ENCODE measurements at places on chromosomes 13 and 19.

DNA sequence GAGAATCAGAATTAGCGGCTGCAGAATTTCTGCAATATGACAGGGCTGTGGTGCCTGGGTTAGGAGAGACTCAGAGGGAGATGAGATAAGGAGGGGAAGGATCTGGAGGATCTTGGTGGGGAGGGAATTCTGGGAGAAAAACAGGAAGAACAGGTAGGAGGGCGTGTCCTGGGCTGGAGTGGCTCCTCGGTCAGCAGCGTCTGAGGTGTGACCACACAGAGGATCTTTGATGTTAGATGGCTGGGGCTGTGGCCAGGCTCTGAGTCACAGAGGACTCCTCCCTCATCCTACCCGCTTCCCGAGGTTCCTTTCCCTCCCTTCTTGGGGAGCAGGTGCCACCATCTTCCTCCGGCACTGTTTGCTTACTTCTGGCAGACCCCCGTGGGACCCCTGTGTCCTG, 6.4 kb upstream of the KLK6 start:
- H3K36me3 ChIP-seq, result no peaks in the 10 kb centered on the region
- no peak overlapping the region for H3K27ac ChIP-seq
- no peak overlapping the region for H3K4me3 ChIP-seq
- H3K4me1 ChIP-seq, result no peaks in the 10 kb centered on the region
- peak; percentile 55 for DNase-seq
- H3K27me3 ChIP-seq, result no peaks in the 10 kb centered on the region

DNA sequence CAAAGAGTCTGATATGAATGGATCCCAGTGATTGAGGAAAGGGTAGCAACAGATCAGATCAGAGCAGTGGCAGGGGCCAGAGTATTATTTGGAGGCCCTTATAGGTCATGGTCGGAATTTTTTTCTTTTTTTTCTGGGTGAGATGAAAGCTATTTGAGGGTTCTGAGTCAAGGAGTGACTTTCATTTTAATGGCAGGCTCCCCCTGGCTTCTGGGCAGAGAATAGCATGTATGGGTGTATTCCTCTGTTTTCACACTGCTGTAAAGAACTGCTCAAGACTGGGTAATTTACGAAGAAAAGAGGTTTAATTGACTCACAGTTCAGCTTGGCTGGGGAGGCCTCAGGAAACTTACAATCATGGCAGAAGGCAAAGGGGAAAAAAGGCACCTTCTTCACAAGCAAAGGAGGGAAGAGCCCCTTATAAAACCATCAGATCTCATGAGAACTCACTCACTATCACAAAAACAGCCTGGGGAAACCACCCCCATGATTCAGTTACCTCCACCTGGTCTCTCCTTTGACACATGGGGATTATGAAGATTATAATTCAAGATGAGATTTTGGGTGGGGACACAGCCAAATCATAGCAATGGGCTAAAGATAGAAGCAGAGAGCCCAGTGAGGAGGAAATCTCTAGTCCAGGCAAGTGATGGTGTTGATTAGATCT, 3.0 kb upstream of the SLC6A16 start:
- no peak overlapping the region for H3K27ac ChIP-seq
- no peaks in the 10 kb centered on the region for H3K36me3 ChIP-seq
- H3K4me3 ChIP-seq, result no peak overlapping the region
- H3K27me3 ChIP-seq, result no peaks in the 10 kb centered on the region

DNA sequence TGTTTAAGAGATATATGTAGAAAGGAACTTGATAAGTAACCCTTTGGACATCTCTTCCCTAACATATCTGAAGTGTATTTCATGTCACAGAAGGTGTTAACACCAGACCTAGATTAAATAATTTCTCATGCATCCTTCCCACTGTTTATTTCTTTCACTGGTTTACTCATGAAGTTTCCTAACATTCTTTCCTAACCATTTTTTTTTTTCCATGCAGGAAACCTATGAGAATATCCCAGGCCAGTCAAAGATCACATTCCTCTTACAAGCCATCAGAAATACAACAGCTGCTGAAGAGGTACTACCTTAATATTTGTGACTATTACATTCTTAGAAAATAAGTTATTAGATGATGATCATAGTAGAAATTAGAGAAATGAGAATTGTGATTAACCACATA, 28.8 kb downstream of the IPO5 start:
- peaks cover 15% of the 10 kb centered on the region for H3K36me3 ChIP-seq
- peaks cover 16% of the 10 kb centered on the region for H3K4me1 ChIP-seq
- H3K27me3 ChIP-seq, result no peaks in the 10 kb centered on the region
- DNase-seq, result no peak
- no peak overlapping the region for H3K4me3 ChIP-seq

GRCh38 chr13:44051405-44051804, 171.7 kb downstream of the LACC1 start:
- no peaks in the 10 kb centered on the region for H3K36me3 ChIP-seq
- no peak overlapping the region for H3K4me3 ChIP-seq
- peaks cover 49% of the 10 kb centered on the region for H3K4me1 ChIP-seq
- DNase-seq, result no peak
- no peak overlapping the region for H3K27ac ChIP-seq

GRCh38 chr13:24022568-24022967, 125.3 kb upstream of the C1QTNF9B start:
- H3K4me3 ChIP-seq, result no peak overlapping the region
- H3K27ac ChIP-seq, result no peak overlapping the region
- no peaks in the 10 kb centered on the region for H3K4me1 ChIP-seq

- H3K27me3 ChIP-seq, result no peaks in the 10 kb centered on the region
- H3K27ac ChIP-seq, result no peak overlapping the region
- no peak overlapping the region for H3K4me3 ChIP-seq
Measured at GRCh38 chr13:59261928-59262488, 901.7 kb downstream of the DIAPH3 start.

GRCh38 chr19:40501599-40501998, 34.8 kb downstream of the SPTBN4 start:
- no peak overlapping the region for H3K27ac ChIP-seq
- DNase-seq, result no peak
- no peak overlapping the region for H3K4me3 ChIP-seq
- no peaks in the 10 kb centered on the region for H3K27me3 ChIP-seq

GRCh38 chr19:45497791-45498190, 452 bp upstream of the PPM1N start:
- peaks cover 10% of the 10 kb centered on the region for H3K27me3 ChIP-seq
- no peak overlapping the region for H3K4me3 ChIP-seq
- H3K27ac ChIP-seq, result no peak overlapping the region

GRCh38 chr13:93945621-93946020, 533.9 kb downstream of the DCT start:
- no peaks in the 10 kb centered on the region for H3K36me3 ChIP-seq
- H3K4me1 ChIP-seq, result no peaks in the 10 kb centered on the region
- no peak overlapping the region for H3K4me3 ChIP-seq

DNA sequence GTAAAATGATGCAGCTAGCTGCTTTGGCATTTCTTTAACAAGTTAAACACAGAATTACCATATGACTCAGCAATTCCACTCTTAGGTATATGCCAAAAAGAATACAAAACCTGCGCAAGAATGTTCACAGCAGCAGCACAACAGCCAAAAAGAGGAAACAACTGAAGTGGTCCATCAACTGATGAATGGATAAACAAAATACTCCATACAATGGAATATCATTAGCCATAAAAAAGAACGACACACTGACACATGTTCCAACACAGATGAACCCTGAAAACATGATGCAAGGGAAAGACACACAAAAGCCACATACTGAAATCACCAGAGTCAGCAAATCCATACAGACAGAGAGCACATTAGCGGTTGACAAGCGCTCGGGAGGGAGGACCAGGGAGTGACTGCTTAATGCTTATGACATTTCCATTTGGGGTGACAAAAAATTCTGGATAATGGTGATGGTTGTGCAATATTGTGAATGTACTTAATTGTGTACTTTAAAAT, 3.0 kb downstream of the PCID2 start:
- H3K4me1 ChIP-seq, result peaks cover 18% of the 10 kb centered on the region
- no peak overlapping the region for H3K27ac ChIP-seq
- H3K36me3 ChIP-seq, result no peaks in the 10 kb centered on the region
- H3K27me3 ChIP-seq, result no peaks in the 10 kb centered on the region
- no peak for DNase-seq
- H3K4me3 ChIP-seq, result no peak overlapping the region

GRCh38 chr13:69857183-69857821, 250.3 kb upstream of the ATXN8OS start:
- no peak for DNase-seq
- no peaks in the 10 kb centered on the region for H3K4me1 ChIP-seq
- H3K27me3 ChIP-seq, result no peaks in the 10 kb centered on the region
- no peaks in the 10 kb centered on the region for H3K36me3 ChIP-seq

DNA sequence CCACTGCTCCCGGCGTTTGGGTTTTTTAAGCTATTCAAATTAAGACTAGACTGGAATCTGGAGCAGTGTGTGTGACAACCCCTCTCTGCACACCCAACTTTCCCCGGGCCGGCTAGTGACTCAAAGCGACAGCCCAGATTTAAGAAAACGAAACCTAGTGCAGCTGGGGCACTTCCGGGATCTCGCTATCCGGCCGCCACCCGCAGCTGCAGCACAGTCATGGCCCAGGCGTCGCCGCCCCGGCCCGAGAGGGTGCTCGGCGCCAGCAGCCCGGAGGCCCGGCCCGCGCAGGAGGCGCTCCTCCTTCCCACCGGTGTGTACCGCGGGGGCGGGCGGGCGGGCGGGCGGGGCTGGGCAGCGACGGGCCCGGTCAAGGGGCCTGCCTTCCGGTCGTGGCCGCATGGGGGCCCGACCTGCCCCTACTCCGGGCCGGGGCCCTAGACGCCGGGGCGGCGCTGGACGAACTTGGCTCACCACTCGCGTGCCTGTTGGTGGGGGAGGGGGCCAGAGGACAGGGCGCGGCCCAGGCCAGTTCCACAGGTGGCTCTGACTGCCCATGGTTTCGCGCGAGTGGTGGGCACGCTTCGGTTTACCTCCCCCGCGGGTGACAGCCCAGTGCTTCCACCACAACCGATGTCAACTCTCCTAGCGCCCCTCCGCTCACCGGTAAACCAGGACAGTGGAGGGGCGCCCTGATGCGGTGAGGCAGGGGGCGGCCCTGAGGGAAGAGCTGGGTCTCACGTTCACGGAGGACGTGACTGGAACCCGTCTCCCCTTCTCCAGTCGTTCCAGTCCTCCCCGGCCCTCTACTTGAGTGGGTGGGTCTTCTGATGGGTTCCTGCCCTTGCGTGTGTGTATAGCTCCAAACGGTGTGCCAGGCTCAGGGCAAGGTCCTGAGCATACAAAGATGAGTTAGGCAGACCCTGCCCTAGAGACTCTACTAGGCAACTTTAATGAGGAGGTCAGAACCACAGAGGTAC, at the start of gene PHF11:
Gene PHF11 (plus strand): TSS at position 171 of the 980 bp plus-strand sequence. CDS start 49 bp downstream, at position 220.
- peak within 1 kb of the TSS; percentile 98 for H3K27ac ChIP-seq
- H3K27me3 ChIP-seq, result no peaks in the 10 kb centered on the region
- peak; percentile 95 for DNase-seq
- H3K36me3 ChIP-seq, result no peaks in the 10 kb centered on the region
- H3K4me3 ChIP-seq, result peak within 1 kb of the TSS; percentile 80

GRCh38 chr13:45921162-45921736, 69.7 kb upstream of the SIAH3 start:
- no peaks in the 10 kb centered on the region for H3K27me3 ChIP-seq
- no peak for DNase-seq
- no peaks in the 10 kb centered on the region for H3K36me3 ChIP-seq
- no peaks in the 10 kb centered on the region for H3K4me1 ChIP-seq
- no peak overlapping the region for H3K27ac ChIP-seq
- no peak overlapping the region for H3K4me3 ChIP-seq

- peaks cover 19% of the 10 kb centered on the region for H3K36me3 ChIP-seq
- peak overlapping the region; percentile 52 for H3K4me3 ChIP-seq
- no peaks in the 10 kb centered on the region for H3K27me3 ChIP-seq
- H3K27ac ChIP-seq, result peak overlapping the region; percentile 92
Measured at GRCh38 chr19:58474997-58475713, 997 bp upstream of the ZNF446 start.

DNA sequence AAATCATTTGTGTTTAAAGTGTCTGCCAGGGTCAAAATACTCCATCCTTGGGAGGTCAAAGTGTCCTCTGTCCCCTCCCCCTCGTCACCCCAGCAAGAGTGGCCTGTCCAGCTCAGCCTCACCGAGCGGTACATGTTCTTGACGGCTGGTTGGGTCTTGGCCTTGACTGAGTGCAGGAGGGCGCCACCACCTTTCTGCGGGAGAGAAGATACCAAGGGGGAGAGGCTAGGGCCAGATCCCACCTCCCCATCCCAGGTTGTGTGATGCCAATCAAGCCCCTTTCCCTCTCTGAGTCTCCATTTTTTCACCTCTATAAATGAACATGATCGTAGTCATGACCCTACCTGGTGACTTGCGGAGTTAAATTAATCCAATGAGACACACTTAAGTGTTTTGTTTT, 6.1 kb downstream of the CRB3 start:
- peaks cover 5% of the 10 kb centered on the region for H3K36me3 ChIP-seq
- peaks cover under 1% of the 10 kb centered on the region for H3K27me3 ChIP-seq

DNA sequence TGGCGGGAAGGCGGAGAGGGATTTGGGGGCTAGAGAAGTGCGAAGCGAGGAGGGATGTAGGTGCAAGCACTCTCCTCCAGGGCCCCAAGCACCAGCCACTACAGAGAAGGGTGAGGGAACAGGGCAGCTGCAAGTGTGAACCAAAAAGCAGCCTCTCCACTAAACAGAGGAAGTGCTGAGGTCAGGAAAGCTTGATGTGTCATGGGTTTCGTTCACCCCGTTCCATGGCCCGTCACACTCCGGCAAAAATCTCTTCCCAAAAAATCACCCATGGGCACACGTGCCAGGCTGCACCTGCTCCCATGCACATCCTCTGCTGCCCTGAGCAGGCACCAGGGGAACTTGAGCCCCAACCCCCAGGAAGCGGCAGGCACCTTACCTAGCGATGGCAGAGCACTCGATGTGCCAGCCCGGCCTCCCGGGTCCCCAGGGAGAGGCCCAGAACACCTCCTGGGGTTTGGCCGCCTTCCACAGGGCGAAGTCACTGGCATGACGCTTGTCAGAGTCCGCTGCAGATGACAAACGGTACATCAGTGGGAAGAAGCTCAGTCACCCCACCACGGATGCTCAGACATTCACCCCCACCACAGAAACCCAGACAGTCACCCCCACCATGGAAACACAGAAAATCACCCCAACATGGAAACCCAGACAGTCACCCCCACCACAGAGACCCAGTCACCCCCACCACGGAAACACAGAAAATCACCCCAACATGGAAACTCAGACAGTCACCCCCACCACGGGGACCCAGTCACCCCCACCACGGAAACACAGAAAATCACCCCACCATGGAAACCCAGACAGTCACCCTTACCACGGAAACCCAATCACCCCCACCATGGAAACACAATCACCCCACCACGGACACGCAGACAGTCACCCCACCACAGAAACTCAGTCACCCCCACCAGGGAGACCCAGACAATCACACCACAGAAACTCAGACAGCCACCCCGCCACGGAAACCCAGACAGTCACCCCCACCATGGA, 29.0 kb downstream of the CARS2 start:
- no peaks in the 10 kb centered on the region for H3K27me3 ChIP-seq
- H3K27ac ChIP-seq, result no peak overlapping the region
- peaks cover 13% of the 10 kb centered on the region for H3K36me3 ChIP-seq
- H3K4me1 ChIP-seq, result no peaks in the 10 kb centered on the region
- no peak for DNase-seq

Data from thyroid gland (tissue), 4 donors.